ENCODE measurements at places on chromosomes 16 and 17.

DNA sequence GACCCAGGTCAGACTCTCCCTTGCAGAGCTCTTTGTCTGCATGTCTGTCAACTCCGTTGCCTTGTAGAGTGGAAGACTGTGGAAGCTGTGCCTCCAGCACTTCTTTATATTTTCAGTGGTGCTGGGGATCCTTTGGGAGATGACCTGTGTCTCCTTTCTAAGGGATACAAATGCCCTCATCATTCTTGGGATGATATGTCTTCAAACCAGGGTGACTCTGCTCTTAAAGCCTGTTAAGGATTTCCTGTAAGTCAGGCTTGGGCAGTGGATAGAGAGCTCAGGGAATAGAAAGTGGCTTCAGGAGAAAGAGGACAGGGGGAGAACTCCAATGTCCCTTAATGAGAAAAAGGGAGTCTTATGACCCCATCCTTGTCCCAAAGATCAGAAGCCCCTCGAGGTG is 1.5 kb downstream of the HOXB3 start:
- H3K4me3 ChIP-seq: peak overlapping the region; percentile 92
- H3K27me3 ChIP-seq: peaks cover 100% of the 10 kb centered on the region
- peaks cover 29% of the 10 kb centered on the region for H3K4me1 ChIP-seq
- no peak for DNase-seq
- H3K36me3 ChIP-seq: peaks cover 10% of the 10 kb centered on the region

- H3K4me3 ChIP-seq: no peak overlapping the region
- H3K27ac ChIP-seq: peak overlapping the region; percentile 43
- H3K36me3 ChIP-seq: no peaks in the 10 kb centered on the region
- no peak for DNase-seq
- peaks cover 6% of the 10 kb centered on the region for H3K4me1 ChIP-seq
- no peaks in the 10 kb centered on the region for H3K27me3 ChIP-seq
These were observed 67.9 kb downstream of the PRMT7 start for GRCh38 chr16:68378436-68379415.

DNA sequence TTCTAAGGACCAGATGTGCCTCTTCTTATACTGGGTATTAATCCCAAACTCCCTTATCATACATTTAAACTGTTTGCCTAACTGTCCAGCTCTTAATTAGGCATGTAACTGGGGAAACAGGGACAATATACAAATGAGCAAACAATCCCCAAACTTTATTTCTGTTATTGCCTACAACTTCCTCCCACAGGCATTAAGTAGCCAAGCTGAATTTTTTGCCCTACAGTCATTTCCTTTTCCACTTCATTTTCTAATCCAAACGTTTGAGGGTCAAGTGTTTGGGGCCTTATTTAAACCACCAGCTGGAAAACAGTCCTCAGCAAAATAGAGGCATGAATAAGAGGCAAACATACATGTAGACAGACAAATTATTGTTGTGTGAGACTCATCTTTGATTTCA is 77.4 kb upstream of the CCL2 start:
- H3K4me3 ChIP-seq: no peak overlapping the region
- H3K27ac ChIP-seq: no peak overlapping the region
- peaks cover 48% of the 10 kb centered on the region for H3K27me3 ChIP-seq
- H3K4me1 ChIP-seq: peaks cover 13% of the 10 kb centered on the region

DNA sequence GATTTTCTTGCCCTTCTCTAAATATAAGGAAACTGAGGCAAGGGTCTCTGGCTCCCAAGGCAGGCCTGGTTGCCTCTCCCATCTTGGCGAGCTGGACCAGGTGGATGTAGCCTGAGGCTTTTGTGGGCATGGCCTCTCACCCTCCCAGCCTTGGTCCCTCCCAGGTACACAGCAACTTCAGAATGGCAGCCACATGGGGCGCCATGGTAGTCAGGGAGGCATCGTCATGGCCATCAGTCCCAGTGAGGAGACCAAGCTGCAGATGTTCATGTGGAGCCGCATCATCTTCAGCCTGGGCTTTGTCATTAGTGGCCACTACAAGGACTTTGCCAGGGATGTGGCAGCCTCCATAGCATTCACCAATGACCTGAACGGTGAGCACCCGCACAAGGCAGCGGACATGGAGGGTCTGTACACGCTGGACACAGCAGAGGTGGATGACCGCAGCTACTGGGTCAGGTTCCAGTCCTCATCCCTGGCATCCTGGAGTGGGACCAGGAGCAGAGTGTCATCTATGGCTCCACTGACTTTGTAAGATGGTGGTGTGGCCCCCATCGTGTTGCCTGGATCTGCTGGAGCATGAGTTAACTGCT is 165.8 kb upstream of the ZNF267 start:
- DNase-seq: no peak
- no peaks in the 10 kb centered on the region for H3K36me3 ChIP-seq

DNA sequence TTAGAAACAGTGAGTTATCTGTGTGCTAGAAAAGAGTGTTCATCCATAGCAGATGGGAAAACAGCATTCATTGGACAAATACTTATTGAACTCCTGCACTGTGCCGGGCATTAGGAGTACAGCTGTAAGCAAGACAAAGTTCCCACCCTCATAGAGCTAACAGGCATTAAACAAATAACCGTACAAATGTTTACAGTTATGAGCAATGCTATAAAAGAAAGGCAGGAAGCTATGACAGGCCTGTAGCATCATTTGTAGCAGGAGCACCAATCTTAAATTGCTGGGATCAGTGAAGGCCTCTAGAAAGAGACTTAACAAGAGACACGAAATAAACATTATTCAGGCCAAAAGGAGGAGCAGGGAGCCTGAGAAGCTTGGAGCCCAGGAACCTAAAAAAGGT is 15.6 kb downstream of the SDR42E1 start:
- H3K27me3 ChIP-seq: no peaks in the 10 kb centered on the region
- peaks cover 11% of the 10 kb centered on the region for H3K4me1 ChIP-seq
- H3K27ac ChIP-seq: no peak overlapping the region
- no peak for DNase-seq
- H3K36me3 ChIP-seq: no peaks in the 10 kb centered on the region
- no peak overlapping the region for H3K4me3 ChIP-seq

GRCh38 chr17:10352893-10353292 is 19.9 kb downstream of the MYH13 start:
- H3K27me3 ChIP-seq: peaks cover 11% of the 10 kb centered on the region
- DNase-seq: no peak
- H3K27ac ChIP-seq: no peak overlapping the region
- H3K4me1 ChIP-seq: no peaks in the 10 kb centered on the region
- no peak overlapping the region for H3K4me3 ChIP-seq
- H3K36me3 ChIP-seq: no peaks in the 10 kb centered on the region

- H3K27ac ChIP-seq: no peak overlapping the region
- H3K36me3 ChIP-seq: peaks cover 9% of the 10 kb centered on the region
- H3K4me1 ChIP-seq: no peaks in the 10 kb centered on the region
- DNase-seq: no peak
These were observed 2051.3 kb downstream of the TP53TG3F start for GRCh38 chr16:35510701-35511100.

DNA sequence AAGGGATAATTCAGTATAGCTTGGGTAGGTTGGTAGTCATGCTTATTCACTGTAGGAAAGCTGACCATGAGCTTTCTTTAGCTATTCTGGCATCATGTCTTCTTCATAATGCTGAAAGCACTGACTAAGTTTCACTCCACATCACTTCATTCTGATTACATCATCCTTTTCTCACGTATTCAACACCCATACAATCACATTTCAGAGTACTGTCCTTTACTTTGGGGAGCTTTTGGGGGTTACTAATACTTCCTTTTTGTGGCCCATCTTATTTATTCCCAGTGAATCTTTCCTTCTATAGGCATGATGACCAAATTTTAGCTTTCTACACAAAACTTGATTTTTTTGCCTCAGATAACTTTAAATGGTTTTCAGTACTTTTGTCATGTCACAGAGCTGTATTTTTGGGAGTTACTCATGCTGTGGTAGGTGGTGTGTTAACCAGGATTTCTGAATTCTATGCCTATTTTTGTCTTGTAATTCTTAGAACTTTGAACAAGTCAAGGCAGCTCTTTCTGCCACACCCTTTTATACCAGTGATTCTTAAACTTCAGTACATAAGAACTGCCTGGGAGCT is 23.5 kb downstream of the TADA2A start:
- H3K27me3 ChIP-seq: no peaks in the 10 kb centered on the region
- no peak overlapping the region for H3K27ac ChIP-seq
- H3K36me3 ChIP-seq: peaks cover 6% of the 10 kb centered on the region

GRCh38 chr17:59607817-59608403 is 11.8 kb upstream of the CLTC start:
- peaks cover 14% of the 10 kb centered on the region for H3K36me3 ChIP-seq
- no peaks in the 10 kb centered on the region for H3K4me1 ChIP-seq
- no peak overlapping the region for H3K4me3 ChIP-seq

- DNase-seq: no peak
- H3K4me1 ChIP-seq: peaks cover 16% of the 10 kb centered on the region
These were observed 2.6 kb upstream of the HOXB5 start for GRCh38 chr17:48596000-48596734.

DNA sequence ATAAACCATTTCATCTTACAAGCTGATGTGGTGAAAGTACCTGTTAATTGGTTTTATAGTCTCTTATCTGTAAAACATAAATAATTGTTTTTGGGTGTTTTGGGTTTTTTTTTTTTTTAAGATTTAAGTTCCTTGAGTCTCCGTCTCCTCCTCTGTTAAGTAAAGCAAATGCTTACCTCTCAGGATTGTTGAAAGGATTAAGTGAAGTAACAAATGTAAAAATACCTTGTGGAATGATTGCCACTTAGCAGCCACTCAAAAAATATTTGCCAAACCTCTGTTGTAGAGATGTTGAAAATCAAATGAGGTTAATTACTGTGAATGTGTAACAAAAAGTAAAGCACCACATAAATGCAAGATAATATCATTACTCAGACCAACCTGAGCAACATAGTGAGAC is 19.2 kb downstream of the LIMD2 start:
- DNase-seq: no peak
- no peak overlapping the region for H3K4me3 ChIP-seq
- H3K27me3 ChIP-seq: no peaks in the 10 kb centered on the region
- no peak overlapping the region for H3K27ac ChIP-seq
- peaks cover 31% of the 10 kb centered on the region for H3K4me1 ChIP-seq
- H3K36me3 ChIP-seq: no peaks in the 10 kb centered on the region

- H3K27ac ChIP-seq: no peak overlapping the region
- no peak for DNase-seq
- H3K27me3 ChIP-seq: peaks cover 25% of the 10 kb centered on the region
These were observed 234.6 kb downstream of the TMEM114 start for GRCh38 chr16:8355675-8356074.

GRCh38 chr16:84166796-84167695 is 19.8 kb downstream of the TAF1C start:
- H3K4me3 ChIP-seq: no peak overlapping the region
- peak overlapping the region; percentile 43 for H3K27ac ChIP-seq
- no peak for DNase-seq
- H3K27me3 ChIP-seq: peaks cover 11% of the 10 kb centered on the region
- H3K4me1 ChIP-seq: no peaks in the 10 kb centered on the region
- H3K36me3 ChIP-seq: no peaks in the 10 kb centered on the region

- no peak overlapping the region for H3K27ac ChIP-seq
- DNase-seq: no peak
- peaks cover 15% of the 10 kb centered on the region for H3K36me3 ChIP-seq
- H3K4me1 ChIP-seq: peaks cover 27% of the 10 kb centered on the region
- no peaks in the 10 kb centered on the region for H3K27me3 ChIP-seq
These were observed 31.4 kb downstream of the ANKRD11 start for GRCh38 chr16:89458967-89459366.

DNA sequence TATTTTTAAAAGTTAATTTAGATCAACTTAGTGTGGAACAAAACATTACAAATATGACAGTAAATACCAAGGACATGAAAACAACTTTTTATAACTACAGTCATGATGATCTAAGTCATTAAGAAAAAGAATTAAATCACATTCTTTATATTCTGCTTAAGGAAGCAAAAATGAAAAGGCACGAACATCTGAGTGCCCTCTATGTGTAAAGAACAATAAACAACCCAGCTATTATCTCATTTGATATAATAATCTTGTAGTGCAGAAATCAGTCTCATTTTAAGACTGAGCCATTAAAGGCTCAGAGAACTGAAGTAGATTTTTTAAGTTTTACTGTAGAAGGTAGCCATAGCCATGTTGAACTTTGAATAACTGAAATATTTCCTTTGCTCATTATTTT is 13.4 kb downstream of the MYO1D start:
- H3K27me3 ChIP-seq: peaks cover 3% of the 10 kb centered on the region
- DNase-seq: no peak
- no peaks in the 10 kb centered on the region for H3K4me1 ChIP-seq
- no peak overlapping the region for H3K4me3 ChIP-seq
- H3K36me3 ChIP-seq: no peaks in the 10 kb centered on the region

- H3K27me3 ChIP-seq: no peaks in the 10 kb centered on the region
- H3K36me3 ChIP-seq: no peaks in the 10 kb centered on the region
- DNase-seq: no peak
- no peak overlapping the region for H3K4me3 ChIP-seq
- H3K4me1 ChIP-seq: no peaks in the 10 kb centered on the region
These were observed 17.9 kb upstream of the SPDYE4 start for GRCh38 chr17:8776248-8776647.

GRCh38 chr16:51839727-51840462 is 688.8 kb upstream of the SALL1 start:
- H3K4me1 ChIP-seq: peaks cover 4% of the 10 kb centered on the region
- H3K36me3 ChIP-seq: peaks cover 3% of the 10 kb centered on the region
- no peak overlapping the region for H3K27ac ChIP-seq
- no peaks in the 10 kb centered on the region for H3K27me3 ChIP-seq
- H3K4me3 ChIP-seq: no peak overlapping the region
- DNase-seq: no peak

- H3K36me3 ChIP-seq: no peaks in the 10 kb centered on the region
- no peak overlapping the region for H3K27ac ChIP-seq
- H3K27me3 ChIP-seq: peaks cover 30% of the 10 kb centered on the region
- no peak overlapping the region for H3K4me3 ChIP-seq
These were observed 6.2 kb downstream of the ACSM5 start for GRCh38 chr16:20415541-20415940.

- no peak overlapping the region for H3K4me3 ChIP-seq
- peaks cover 5% of the 10 kb centered on the region for H3K4me1 ChIP-seq
- H3K36me3 ChIP-seq: no peaks in the 10 kb centered on the region
- no peaks in the 10 kb centered on the region for H3K27me3 ChIP-seq
These were observed 32.7 kb upstream of the SSTR2 start for GRCh38 chr17:73132085-73132492.

GRCh38 chr17:27493088-27493487 is 36.8 kb downstream of the KSR1 start:
- H3K36me3 ChIP-seq: no peaks in the 10 kb centered on the region
- peaks cover 62% of the 10 kb centered on the region for H3K4me1 ChIP-seq
- no peak for DNase-seq
- no peak overlapping the region for H3K27ac ChIP-seq
- H3K4me3 ChIP-seq: no peak overlapping the region
- no peaks in the 10 kb centered on the region for H3K27me3 ChIP-seq

- peaks cover 12% of the 10 kb centered on the region for H3K36me3 ChIP-seq
- no peak for DNase-seq
- no peak overlapping the region for H3K27ac ChIP-seq
- no peak overlapping the region for H3K4me3 ChIP-seq
These were observed 10.4 kb upstream of the CHD3 start for GRCh38 chr17:7878234-7878633.

DNA sequence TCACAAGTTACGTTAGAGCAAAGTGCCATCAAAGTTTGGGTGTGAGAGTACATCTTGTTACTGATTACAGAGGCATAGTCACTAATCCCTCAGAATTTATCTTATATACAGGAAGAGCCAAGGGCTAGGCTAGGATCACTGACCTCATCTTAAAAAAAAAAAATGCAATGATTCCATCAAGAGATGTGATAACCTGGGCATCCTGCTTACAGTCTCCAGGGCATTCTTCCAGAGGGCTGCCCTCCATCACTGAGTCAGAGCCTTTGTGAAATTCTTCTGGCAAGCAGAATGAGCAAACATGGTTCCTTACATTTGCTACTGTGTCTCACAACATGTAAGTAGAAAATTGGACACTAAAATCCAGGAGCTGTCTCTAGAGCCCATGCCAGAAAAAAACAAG is 410.6 kb downstream of the ZFHX3 start:
- no peak overlapping the region for H3K4me3 ChIP-seq
- H3K36me3 ChIP-seq: peaks cover 29% of the 10 kb centered on the region
- no peaks in the 10 kb centered on the region for H3K4me1 ChIP-seq
- H3K27me3 ChIP-seq: no peaks in the 10 kb centered on the region

Measured in neural crest cell (in vitro differentiated cells).